ENCODE measurements at places on chromosomes 1 and 21. TPM values are rescaled to one million over a fixed set of nuclear protein-coding genes. Genes with fewer than 3 reads are reported as not detected.

The KRTAP11-1 gene
- not detected for polyA plus RNA-seq

The MAB21L3 gene
- polyA plus RNA-seq = not detected

DNA sequence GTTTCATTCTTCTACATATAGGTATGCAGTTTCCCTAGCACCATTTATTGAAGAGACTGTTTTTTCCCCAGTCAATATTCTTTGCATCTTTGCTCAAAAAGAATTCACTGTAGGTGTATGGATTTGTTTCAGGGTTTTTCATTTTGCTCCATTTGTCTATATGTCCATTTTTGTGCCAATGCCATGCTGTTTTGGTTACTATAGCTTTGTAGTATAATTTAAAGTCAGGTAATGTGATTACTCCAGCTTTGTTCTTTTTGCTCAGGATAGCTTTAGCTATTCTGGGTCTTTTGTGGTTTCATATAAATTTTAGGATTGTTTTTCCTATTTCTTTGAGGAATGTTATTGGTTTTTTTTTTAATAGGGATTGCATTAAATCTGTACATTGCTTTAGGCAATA, 15.9 kb upstream of the SMAP2 start:
- H3K27ac ChIP-seq = no peak overlapping the region
- no peaks in the 10 kb centered on the region for H3K27me3 ChIP-seq
- no peaks in the 10 kb centered on the region for H3K36me3 ChIP-seq
- H3K4me3 ChIP-seq = no peak overlapping the region

DNA sequence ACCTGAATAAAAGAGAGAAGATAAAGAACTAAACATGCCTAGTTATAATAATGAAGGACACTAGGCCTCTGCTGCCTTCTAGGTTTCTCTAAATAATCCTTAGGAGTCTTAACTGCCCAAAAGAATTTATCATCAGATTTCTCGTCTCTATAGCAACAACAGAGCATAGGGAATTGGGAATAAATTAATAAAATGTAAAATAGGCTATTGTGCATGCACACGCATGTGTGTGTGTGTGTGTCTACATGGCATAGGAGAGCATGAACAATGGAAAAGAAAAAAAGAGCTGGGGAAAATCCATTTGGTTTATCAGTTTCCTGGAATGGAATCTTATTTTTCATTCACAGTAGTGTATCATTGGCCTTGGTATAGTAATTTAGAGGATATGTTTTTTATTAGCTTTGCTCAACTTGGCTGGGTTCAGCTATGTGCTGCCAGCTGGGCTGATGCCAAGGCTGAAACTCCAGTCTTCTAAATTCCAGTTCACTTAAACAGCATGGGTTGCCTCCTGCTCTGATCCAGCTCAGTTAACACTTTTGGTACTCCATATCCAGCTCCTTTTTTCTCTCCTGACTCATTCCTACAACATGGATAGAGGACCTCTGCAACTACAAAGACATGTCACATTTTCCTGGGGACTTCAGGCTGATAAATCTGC, 80.6 kb upstream of the SLFNL1 start:
- no peaks in the 10 kb centered on the region for H3K27me3 ChIP-seq
- H3K36me3 ChIP-seq = peaks cover 4% of the 10 kb centered on the region
- H3K4me1 ChIP-seq = peaks cover 11% of the 10 kb centered on the region
- H3K4me3 ChIP-seq = no peak overlapping the region
- peak; percentile 56 for DNase-seq
- peak overlapping the region; percentile 81 for H3K27ac ChIP-seq

DNA sequence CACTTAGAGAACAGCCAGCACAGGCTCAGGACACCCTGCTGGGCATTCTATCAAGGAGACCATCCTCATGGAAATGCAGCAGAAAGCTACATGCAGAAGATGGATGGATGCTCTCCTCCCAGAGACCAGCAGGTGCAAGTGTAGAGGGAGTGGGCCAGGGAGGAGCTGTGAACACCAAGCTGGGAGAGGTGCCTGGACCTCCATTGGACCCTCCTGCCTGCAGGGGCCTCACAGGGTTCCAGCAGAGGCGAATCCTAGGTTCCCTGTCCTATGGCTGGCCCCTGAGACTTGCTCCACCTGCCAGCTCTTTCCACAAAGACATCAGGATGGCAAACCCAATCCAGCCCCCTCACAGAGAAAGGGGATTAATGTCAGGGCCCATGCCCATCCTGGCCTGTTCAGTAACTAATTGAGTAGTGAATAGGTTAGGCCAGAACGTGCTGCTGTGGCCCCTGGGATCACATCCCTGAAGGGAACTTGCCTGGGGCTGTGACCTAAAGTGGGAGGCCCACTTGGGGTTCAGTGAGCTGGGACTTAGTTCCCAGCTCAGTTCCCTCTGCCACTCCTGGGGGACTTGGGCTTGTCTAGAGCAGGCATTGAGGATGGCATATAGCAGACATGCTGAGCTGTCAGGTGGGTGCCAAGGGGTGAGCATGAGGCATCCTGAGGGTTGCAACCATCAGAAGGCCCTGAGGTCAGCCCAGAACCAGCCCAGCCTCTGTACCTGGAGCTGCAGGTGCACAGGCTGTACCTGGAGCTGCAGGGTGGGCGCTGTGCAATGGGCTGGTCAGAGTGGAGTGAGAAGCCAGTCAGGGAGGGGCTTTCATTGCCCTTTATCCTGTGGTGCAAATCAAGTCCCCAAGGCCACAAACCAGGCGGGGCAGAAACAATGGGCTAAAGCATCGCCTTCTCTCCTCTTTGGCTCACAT, 22.9 kb upstream of the ZNF678 start:
- H3K4me1 ChIP-seq = no peaks in the 10 kb centered on the region
- H3K36me3 ChIP-seq = 0 out of 2 replicates have a peak, but pooled peaks cover 2% of the 10 kb centered on the region
- H3K27me3 ChIP-seq = no peaks in the 10 kb centered on the region
- H3K4me3 ChIP-seq = no peak overlapping the region

GRCh38 chr1:32761253-32761877, 55.8 kb downstream of the YARS1 start:
- H3K27me3 ChIP-seq = no peaks in the 10 kb centered on the region
- peak overlapping the region; percentile 44 for H3K27ac ChIP-seq
- H3K4me3 ChIP-seq = no peak overlapping the region

GRCh38 chr1:51190961-51191360, 45.1 kb upstream of the RNF11 start:
- no peaks in the 10 kb centered on the region for H3K27me3 ChIP-seq
- no peak for DNase-seq
- H3K36me3 ChIP-seq = no peaks in the 10 kb centered on the region
- H3K27ac ChIP-seq = no peak overlapping the region

- H3K27ac ChIP-seq = no peak overlapping the region
- H3K27me3 ChIP-seq = peaks cover 19% of the 10 kb centered on the region
- no peak for DNase-seq
- no peaks in the 10 kb centered on the region for H3K36me3 ChIP-seq
- H3K4me3 ChIP-seq = no peak overlapping the region
Observed at GRCh38 chr1:205947024-205947423, 3.8 kb upstream of the SLC26A9 start.

DNA sequence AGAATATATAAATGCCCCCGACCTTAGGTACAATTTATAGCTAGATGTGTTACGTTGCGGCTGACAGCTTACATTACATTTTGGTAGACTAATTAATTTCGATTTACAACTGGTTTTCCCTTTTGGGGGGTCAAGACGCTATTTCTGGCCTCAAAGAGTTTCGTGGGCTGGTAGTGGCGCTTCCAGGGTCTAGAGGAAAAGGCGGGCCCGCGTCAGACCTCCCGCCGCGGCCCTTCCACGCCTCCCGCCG, 391 bp downstream of the IFT25 start:
- H3K4me1 ChIP-seq = 0 out of 2 replicates have a peak, but pooled peaks cover 11% of the 10 kb centered on the region
- peak overlapping the region; percentile 95 for H3K4me3 ChIP-seq
- H3K27ac ChIP-seq = peak overlapping the region; percentile 74
- H3K36me3 ChIP-seq = peaks cover 16% of the 10 kb centered on the region
- no peaks in the 10 kb centered on the region for H3K27me3 ChIP-seq
- DNase-seq = no peak
